ENCODE measurements at places on chromosomes 4 and X. TPM values are rescaled to one million over a fixed set of nuclear protein-coding genes. Genes with fewer than 3 reads are reported as not detected.

The MBNL3 gene
- 6.9 TPM for polyA plus RNA-seq

- DNase-seq: no peak
These were observed 84.8 kb upstream of the ZFP42 start for GRCh38 chr4:187910741-187911140.

DNA sequence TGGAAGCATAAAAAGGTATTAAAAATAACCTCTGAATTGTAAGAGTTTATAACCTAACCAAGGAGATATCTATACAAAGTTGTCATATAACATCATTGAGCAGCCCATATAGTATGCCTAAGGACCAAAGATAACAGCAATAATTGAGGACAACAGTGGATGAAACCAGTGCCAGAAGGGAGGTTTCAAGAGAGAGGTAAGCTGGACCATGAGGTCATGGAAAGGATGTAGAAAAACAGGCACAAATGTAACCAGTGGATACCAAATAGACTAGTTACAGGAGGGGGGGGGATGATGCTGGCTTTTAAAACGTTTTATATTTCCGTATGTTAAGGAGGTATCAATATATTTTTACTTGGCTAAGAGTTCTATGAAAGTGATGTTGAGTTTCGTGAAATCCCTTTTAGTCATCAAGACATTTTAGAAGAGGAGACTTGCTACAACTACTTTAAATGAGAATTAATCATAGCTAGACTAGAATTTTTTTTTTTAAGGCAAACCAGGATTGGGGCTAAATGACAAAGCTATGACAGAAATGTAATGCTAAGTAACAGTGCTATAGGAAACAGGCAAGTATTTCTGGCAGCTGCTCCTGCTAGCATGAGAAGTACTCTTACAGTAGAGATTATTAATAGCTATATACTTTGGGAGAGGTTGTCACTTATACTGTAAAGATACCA is 161.1 kb downstream of the FBXW7 start:
- no peak for DNase-seq

The DCAF8L2 gene
- not detected for polyA plus RNA-seq

The SRPX2 gene
- polyA plus RNA-seq: 3.9 TPM

DNA sequence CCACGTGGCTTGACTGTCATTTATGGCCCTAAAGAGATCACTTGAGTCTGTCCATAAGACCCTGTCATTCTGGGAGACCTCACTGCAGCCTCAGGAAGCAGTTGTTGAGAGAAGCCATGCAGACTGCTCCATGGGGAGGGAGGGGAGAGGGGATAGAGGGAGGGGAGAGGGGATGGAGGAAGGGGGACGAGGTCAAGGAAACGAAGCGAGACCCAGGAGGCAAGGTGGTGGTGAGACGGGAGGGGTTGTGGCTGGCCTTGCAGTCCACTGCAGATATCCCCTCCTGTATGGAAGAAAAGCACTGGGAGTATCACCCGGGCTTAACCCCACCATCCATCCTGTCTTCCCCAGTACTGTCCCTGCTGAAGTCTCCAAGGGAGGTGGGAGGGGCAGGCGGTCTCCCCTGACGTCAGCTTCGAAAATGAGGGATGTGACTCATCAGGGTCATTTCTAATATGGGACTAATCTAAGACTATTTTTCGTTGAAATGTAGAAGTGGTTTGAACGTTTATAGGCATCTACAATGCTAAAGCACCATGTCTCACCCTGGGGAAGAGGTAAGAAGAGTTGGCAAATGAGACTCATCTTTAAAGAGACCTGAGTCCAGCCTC is 5.6 kb downstream of the TMEM255A start:
- DNase-seq: no peak

DNA sequence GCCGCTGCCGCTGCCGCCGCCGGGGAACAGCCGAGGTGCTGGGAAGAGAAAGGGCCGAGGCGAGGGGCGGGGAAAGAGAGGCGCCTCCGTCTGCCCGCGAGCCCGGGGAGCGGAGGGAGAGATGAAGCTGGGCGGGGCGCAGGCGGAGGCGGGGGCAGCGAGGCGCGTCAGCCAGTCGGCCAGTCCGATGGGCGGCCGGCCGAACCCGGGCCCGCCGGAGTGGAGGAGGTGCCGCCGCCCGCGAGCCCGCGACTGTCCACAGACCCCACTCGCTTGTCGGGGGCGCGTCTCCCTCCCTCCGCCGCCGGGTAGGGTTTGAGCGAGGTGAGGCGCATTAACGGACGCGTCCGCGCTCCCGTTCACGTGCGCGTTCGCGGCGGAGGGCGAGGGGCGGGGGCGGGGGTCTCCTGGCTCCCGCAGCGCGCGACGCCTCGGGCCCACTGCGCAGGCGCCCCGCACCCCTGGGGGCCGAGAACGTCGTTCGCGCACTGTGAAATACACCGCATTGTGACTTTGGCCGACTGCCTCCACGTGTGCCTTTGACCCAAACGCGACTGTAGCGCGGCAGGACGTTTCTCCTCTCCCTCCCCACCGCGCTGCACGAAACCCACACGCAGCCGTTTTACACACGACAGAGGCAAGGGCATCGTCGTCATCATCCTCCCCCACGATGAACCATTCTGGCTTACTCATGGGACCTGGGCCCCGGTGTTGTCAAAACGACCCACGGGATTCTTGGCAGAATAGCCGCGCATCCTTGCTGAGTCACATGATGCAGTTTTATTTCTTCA is at the start of gene NUDT11:
Gene NUDT11, minus strand, starts transcription at position 92 of the 791 bp plus-strand sequence. CDS start 148 bp downstream, outside the sequence.
- DNase-seq: no peak

- DNase-seq: no peak
These were observed 854.9 kb upstream of the HTR2C start for GRCh38 chrX:113728937-113729336.

The FRAS1 gene
- 4.1 TPM for polyA plus RNA-seq

DNA sequence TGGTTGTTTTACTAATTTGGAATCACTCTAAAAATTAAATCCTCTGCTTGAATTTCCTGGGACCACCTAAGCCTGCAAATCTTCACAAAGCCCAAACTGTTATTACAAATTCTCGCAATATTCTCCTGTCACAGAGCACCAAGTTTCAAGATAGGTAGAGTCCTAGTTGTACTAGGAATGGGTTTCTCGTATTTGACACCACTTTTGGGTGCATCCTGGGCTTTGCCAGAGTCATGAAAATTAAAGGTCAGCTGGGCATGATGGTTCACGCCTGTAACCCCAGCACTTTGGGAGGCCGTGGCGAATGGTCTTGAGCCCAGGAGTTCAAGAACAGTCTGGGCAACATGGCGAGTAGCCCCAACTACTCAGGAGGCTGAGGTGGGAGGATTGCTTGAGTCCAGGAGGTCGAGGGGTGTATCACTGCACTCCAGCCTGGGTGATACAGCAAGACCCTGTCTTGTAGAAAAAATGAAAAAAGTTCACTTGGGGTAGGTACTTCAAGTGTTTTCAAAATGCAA is 30.6 kb upstream of the MANBA start:
- DNase-seq: no peak

DNA sequence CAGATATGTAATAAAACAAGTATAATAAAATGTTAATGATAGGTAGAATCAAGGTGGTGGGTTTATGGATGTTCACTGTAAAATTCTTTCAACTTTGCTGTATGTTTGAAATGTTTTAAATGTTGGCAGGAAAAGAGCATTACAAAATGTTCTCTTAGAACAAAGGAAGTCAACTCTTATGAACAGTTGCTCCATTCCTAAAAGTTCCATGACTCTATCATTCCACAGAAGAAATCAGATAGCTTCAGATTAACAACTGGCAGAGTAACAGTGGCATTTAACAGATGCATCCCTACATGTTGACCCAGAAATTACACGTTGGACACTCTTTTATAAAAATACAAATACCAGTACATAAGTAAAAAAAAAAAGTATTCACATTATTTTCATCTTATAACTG is 2023.7 kb downstream of the ARAP2 start:
- DNase-seq: no peak

The BEX5 gene
- polyA plus RNA-seq: 1.8 TPM

GRCh38 chr4:110484029-110484428 is 8.1 kb downstream of the ENPEP start:
- no peak for DNase-seq

GRCh38 chr4:71063711-71064110 is 70.3 kb downstream of the DCK start:
- DNase-seq: no peak

DNA sequence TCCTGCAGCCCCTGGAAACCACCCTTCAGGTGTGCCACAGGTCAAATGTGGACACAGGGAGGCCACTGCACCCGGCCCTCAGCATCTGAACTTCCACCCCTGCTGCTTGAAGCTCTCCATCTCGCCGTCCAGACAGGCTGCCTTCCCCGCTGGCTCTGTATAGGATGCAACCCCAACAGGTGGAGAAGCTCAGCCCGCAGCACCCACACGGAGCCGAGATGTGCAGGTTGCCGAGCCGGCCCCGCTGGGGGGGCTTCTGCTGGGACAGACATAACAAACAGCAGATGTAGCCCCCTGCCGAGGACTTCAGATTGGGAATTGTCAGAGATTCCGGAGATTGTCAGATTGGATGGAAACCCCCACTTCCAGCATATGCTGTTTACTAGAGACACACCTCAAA is 20.5 kb downstream of the TMEM187 start:
- DNase-seq: no peak

DNA sequence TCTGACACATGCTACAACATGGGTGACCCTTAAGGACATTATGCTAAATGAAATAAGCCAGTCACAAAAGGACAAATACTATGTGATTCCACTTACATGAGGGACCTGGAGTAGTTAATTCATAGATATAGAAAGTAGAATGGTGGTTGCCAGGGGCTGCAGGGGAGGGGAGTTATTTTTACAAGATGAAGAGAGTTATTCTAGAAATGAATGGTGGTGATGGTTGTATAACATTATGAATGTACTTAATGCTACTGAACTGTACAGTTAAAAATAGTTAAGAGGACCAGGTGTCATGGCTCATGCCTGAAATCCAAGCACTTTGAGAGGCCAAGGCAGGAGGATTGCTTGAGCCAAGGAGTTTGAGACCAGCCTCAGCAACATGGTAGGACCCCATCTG is 59.5 kb upstream of the MSANTD1 start:
- no peak for DNase-seq

GRCh38 chr4:55079451-55080173 is 45.8 kb downstream of the KDR start:
- no peak for DNase-seq

The MID2 gene
- 9.6 TPM for polyA plus RNA-seq

- DNase-seq: no peak
These were observed 145.2 kb downstream of the OPHN1 start for GRCh38 chrX:68288127-68288526.

DNA sequence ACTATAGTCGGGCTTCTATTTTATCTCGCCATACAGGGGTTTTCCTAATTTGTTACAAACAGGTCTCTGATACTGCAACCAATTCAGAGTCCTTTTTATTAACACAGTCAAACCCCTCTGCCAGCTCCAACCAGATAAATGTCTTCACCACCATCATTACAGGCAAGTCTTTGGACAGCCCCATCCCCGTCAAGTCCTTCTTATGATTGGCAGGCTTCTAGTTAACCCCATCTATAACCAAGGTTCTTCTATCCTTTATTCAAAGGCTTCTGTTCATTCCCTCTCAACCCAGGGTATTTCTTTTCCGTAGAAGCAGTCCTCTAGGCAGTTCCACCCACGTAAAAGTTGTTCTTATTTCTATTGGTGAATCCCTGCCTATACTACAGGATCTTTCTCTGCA is 29.9 kb upstream of the FOXR2 start:
- DNase-seq: no peak

DNA sequence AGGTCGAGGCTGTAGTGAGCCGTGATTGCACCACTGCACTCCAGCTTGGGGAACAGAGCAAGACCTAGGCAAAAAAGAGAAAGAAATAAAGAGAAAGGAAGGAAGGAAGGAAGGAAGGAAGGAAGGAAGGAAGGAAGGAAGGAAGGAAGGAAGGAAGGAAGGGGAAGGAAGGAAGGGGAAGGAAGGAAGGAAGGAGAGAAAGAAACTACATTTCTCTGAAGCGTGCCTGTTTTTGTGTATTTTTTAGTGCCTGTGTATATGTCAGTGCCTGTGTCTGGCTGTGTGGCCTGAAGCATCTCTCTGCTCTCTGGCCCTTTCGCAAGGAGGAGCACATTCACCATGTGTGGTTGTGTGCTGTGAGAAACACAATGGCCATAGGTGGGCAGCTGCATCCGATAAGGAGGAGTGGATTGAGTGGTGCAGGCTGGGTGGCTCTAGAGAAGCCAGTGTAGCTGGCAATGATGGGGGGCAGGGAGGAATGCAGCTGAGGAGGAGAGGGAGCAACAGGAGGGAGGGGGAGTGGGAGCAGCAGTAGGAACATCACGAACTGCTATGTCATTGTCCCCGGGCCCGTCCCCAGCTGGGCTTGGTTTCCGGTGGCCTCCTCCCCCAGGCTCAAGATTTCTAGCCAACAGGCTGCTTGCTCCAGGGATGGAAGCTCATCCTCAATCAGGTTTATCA is 11.4 kb downstream of the SYN1 start:
- no peak for DNase-seq

GRCh38 chr4:103498161-103499070 is 221.4 kb downstream of the TACR3 start:
- DNase-seq: no peak

The ARHGAP6 gene
- polyA plus RNA-seq: 0.10 TPM

DNA sequence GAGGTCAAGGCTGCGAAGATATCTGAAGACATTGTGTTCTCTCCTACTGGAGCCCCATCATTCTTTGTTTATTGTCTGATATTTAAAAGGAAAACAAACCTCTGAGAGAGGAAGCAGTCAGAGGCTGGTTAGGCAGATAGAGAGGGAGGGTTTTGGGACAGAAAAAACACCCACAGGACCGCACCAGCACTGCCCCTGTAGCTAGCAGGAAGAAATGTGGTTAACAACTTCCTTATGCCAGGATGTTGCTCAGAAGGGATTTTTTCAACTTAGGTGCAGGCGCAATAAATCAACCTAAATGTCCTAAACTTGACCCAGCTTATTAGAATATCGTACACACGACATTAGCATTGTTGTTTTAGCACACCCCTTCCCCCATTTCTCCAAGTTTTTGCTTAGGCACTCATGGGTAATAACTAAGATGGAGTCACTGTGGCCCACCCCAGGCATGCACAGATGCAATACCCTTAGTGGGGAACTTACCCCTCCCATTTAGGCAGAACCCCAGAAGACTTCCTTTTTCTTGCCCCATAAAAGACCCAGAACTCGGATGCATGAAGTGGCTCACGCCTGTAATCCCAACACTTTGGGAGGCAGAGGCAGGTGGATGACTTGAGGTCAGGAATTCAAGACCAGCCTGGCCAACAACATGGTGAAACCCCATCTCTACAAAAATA is 2.8 kb upstream of the ZNF718 start:
- no peak for DNase-seq

- DNase-seq: no peak
These were observed 53.1 kb upstream of the C4orf50 start for GRCh38 chr4:6071191-6071958.

- no peak for DNase-seq
These were observed 12.0 kb downstream of the BCOR start for GRCh38 chrX:40085714-40086113.

All from keratinocyte (primary cell).